Activated CD4-positive, alpha-beta memory T cell treated with anti-CD3 and anti-CD28 coated beads for 36 hours (primary cell): ENCODE measurements at places on chromosomes 2 and 18.

GRCh38 chr2:102540882-102541281, 67.9 kb downstream of the SLC9A4 start:
- no peak for DNase-seq

GRCh38 chr2:114698520-114698919, 256.1 kb downstream of the DPP10 start:
- DNase-seq = no peak

GRCh38 chr2:202705446-202706020, 70.8 kb downstream of the FAM117B start:
- no peak for DNase-seq

DNA sequence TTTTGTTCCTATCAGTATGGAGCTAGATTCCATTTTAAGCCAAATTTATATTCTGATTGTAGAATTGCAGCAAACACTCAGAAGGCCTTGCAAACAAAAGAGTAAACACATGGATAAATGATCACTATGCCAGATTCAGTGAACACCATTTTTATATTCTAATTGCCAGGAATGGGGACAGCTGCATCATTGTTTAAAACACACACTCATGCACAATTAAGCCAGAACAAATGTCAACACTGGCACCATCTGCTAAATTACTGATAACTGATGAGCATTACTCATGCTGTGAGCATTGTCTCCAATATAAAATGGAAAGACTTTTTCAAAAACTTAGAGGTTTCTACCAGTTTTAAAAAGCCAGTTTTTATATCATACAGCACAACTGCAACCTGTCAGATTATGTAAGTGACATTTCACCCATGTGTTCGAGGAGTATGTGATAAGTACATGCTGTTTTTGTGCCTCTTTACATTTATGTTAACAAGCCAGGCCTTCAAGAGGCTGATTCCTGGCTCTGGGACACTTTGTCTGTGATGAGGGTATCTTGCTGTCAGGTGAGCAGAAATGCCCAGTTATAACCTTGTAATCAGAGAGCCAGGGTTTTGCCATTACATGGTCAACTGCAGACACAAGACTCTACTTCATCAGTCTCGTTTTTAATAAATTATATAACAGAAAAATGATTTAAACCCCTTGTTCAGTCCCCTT, 4.4 kb upstream of the ST8SIA5 start:
- DNase-seq = no peak

DNA sequence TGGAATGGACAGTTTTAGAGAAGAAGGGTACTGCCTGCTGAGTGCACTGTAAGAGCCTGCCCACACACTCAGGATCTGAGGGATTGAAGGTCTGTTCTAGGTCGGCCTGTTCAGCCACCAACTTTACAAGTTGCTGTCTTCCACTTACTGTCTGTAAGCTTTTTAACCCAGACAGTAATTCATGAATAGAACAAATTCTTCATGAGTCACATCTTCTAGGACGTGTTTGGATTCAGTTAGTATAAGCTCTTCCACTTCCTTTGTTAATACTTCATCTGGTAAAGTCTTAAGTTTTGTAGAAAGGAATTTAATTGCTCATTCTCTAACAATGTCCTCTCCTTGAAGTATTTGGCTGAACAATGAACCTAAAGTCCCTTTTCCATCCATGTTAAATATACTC, 74.6 kb downstream of the PDE11A start:
- DNase-seq = no peak

DNA sequence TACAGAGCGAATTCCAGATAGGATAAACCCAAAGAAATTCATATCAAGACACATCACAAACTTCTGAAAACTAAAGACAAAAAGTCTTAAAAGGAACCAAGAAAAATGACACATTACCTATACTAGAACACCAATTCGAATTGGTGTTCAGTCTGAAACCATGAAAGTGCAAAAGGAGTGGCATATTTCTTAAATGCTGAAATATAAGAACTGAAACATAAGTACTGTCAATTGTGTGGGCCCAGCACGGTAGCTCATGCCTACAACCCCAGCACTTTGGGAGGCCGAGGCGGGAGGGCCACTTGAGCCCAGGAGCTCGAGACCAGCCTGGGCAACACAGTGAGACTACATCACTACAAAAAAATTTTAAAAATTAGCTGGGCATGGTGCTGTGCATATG, 43.4 kb downstream of the TMEM131 start:
- no peak for DNase-seq

- no peak for DNase-seq
Observed at GRCh38 chr2:184765112-184765895, 167.0 kb downstream of the ZNF804A start.

DNA sequence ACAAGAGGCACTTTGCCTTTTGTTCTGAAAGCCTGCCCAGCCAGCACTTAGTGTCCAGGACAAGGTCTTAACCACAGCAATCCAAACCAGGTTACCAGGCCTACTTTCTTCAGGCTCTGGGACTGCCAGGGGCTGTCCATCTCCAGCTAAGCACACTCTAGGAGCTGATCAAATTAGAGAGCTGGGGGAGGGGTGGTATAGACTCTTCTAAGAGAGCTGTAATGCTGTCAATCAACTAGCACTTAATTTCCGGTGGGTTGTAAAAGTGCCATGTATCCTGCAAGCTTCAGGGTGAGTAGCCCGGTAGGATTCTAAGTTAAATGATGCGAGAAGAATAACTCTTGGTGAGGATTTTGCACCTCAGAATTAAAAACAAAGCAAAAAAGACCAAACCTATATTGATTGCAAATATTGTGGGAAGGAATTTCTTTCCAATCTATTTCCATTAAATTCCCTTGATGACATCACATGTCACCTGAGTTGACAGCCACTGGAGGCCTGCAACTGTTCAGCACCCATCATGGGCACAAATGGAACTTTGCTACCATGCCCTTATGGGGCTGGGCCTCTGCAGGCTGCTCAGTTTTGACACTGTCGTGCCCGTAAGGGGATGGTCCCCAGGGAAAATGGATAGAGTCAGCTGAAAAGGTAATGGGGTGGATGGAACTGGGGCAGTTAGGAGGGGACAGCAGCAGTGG, 8.7 kb upstream of the COX7A2L start:
- DNase-seq = no peak

- no peak for DNase-seq
Observed at GRCh38 chr2:153858250-153858649, 13.5 kb upstream of the GALNT13 start.

- DNase-seq = no peak
Observed at GRCh38 chr2:109448946-109449788, 164.6 kb downstream of the SEPTIN10 start.

GRCh38 chr2:64653109-64654062, at the start of gene SERTAD2:
Gene SERTAD2, minus strand, starts transcription at chr2:64653913. Its CDS starts 17,042 bp downstream, at chr2:64636871.
- DNase-seq = peak; percentile 86

GRCh38 chr2:39395313-39395712, 41.8 kb downstream of the MAP4K3 start:
- no peak for DNase-seq

DNA sequence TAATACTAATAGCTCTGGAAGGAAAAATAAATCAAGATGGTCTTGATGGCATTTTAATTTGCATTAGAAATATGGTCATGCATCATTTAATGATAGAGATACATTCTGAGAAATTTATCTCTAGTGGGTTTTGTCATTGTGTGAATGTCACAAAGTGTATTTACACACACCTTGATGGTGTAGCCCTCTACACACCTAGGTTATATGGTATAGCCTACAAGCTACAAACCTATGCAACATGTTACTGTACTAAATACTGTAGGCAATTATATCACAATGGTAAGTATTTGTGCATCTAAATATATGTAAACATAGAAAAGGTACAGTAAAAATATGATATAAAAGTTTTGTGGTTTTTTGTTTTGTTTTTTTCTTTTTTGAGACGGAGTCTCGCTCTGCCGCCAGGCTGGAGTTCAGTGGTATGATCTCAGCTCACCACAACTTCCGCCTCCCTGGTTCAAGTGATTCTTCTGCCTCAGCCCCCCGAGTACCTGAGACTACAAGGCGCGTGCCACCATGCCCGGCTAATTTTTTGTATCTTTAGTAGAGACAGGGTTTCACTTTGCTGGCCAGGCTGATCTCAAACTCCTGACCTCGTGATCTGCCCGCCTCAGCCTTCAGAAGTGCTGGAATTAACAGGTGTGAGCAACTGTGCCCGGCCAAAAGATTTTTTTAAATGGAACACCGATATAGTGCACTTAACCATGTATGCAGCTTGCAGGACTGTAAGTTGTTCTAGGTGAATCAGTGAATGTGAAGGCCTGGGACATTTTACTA, 83.7 kb upstream of the UBXN4 start:
- DNase-seq = peak; percentile 54

DNA sequence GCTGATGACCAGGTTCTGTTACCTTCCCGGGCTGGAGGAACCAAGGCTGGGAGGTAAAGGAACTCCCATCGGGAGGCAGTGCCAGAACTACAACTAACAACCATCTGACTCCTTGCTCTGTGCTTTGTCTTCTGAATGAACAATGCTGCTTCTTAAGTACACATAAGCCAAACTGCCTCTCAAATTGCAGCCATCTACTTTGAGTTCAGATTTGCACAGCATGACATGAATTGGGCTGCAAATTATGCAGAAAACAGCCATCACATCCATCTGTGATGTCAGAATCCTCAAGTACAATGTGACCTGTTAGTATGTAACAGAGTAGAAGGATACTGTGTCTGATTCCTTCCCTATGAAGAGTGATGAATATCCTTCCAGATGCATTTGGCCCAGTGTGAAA, 290.6 kb downstream of the ZNF521 start:
- no peak for DNase-seq
